ENCODE measurements at places on chromosomes 4 and X. TPM values are rescaled to one million over a fixed set of nuclear protein-coding genes. Genes with fewer than 3 reads are reported as not detected.

The WDFY3 gene
- 112 TPM for total RNA-seq

DNA sequence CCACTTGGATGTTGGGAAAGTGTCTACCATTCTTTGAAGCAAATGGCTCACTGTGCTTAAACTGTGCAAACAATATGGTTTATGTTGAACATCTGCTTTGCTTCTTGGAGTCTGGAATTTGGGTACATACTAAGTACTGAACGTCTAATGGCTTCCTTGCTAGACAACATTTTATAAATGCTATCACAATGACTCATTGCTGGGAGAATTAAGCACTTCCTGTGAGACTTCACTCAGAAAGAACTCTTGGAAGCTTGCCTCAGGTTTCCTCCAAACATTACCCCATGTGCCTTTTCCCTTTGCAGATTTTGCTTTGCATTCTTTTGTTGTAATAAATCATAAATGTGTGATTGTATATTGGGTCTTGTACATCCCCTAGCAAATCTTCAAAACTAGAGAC is 139.7 kb downstream of the PACRGL start:
- DNase-seq: no peak

GRCh38 chr4:186132577-186133242 is 28.2 kb downstream of the FAM149A start:
- peak; percentile 32 for DNase-seq

The VCX2 gene
- total RNA-seq: not detected

DNA sequence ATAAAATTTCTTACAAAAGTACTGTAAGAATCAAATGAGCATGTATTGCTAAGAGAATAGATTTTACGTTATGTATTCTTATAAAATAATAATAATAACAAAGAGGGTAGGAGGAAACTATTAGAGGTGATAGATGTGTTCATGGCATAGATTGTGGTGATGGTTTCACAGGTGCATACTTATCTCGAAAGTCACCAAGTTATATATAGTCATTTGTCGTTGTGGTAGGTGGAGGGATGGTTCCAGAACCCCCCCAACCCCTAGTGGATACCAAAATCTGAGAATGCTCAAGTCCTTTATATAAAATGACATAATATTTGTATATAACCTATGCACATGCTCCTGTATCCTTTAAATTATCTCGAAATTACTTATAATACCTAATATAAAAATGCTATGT is 36.7 kb upstream of the H2AZ1 start:
- DNase-seq: no peak

The TAF7L gene
- total RNA-seq: 0.82 TPM

- no peak for DNase-seq
Measured at GRCh38 chrX:120306630-120307029, 4.6 kb downstream of the TMEM255A start.

- DNase-seq: peak; percentile 77
Measured at GRCh38 chr4:123398066-123398852, 1.7 kb downstream of the SPRY1 start.

GRCh38 chr4:99625369-99625768 is 32.3 kb downstream of the C4orf54 start:
- DNase-seq: no peak

The HERC3 gene
- 51.9 TPM for total RNA-seq

DNA sequence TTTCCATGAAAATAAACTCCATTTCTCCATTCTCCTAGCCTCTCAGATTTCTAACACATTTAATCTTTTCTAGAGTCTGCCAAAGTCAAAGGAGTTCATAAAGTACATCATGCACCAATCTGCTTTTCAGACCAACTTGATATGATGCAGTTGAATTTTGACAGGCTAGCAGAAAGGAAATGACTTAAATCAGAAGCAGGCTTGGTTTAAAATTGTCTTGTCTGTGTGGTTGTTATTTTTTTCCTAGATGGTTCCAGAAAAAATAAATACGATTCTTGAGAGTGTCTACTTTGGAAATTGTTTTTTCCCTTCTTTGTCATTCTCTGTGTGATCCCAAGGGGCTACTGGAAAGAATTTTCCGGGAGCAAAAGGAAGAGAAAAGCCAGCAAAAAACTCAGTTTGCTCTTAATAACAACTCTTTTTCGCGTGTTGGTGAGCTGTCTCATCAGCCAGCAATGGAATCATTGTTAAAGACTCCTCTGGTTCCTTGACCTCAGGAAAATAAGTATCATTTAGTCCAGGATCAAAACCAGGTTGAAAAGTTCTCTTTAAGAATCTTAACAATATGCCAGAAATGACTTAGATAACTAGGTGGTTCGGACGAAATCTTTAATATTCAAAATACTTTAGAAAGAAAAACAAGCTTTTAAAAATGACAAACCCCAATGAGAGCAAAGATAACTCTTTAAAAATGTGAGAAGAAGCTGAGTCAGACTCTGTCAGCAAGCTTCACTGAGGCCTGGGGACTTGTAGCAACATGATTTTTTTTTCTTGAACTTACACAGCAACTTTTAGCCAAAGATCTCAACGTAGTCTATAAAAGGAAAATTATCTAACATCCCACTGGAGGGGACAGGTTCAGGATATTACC is 49.7 kb upstream of the GAB1 start:
- DNase-seq: peak; percentile 61

DNA sequence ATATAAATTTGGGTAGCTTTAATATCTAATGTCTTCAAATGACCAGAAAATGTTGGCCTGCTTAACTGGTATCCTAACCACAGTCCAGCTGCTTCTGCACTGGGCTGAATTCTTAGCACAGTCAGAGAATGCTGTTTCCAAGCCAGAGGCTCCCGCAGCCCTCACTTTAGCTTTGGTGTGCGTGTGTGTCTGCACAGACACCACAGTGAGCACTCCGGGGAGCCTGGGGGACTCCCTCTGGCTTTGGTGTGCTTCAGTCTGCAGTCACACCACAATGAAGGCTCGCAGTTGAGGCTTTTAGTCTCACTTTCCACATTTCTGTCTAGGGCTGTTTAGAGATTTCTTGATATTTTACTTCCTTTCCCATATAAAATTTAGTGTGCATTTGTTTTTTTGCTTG is 53.6 kb downstream of the APOO start:
- DNase-seq: no peak

The CT47B1 gene
- not detected for total RNA-seq

The DSPP gene
- not detected for total RNA-seq

GRCh38 chr4:177251237-177251636 is 58.4 kb upstream of the NEIL3 start:
- no peak for DNase-seq

The RRAGB gene
- 28.4 TPM for total RNA-seq

- no peak for DNase-seq
Measured at GRCh38 chr4:130028552-130028951, 932.6 kb downstream of the C4orf33 start.

The NUP62CL gene
- total RNA-seq: 1.1 TPM

DNA sequence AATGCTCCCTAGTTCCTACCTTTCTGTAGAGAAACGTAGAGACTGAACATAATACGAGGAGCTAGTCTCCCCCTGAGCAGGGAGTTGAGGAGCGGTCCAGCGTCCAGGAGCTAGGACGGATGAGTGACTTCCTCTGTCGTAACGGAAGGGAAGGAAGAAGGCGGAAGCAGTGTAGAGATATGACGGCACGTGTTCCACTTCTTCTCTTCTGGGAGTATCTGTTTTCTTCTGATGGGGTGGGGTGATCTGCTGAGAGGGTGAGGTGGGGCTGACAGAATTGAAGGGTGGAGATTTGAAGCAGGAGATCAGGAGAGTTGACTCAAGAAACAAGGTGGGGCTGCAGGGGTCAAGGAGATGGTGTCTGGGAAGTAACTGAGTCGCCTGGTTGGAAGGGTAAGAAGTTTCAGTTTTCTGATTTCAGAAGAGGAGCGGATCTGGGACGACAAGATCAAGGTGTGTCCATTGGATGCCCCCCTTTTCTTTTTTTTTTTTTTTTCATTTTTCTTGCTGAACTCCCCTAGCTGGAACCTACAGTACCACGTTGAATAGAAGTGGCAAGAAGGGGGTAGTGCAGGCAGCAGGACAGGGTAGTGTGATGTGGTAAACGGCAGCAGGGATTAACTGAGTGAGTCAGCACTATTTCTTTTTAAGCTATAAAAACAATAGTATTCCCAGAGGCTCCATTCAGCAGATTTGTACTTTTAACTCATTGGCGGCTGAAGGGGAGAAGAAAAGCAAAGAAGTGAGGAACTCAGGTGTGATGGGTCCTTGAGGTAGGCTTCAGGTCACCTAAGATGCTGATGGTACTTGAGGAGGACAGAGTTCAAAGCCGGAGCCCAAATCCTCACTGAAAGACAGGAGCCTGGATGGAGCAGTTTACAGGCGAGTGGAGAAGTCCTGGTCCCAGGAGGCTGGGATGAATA is 50.8 kb upstream of the SETD7 start:
- DNase-seq: no peak

DNA sequence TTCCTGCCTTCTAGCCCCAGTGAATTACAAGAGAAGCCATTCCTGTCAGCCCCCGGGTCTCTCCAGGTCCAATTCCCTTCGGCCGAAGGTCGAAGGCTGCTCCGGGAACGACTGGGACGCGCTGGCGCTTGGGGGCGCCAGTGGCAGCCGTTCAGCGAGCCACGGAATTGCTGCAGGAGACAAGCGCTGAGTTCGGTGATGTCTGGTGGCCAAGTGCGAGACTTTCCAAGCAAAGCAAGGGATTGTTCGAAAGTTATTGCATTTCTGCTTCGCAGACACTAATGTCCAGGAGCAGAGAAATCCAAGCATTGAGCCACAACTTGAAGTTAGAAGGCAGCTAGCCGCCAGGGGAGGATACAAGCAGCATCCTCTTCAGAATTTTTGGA is 1.1 kb upstream of the DKK2 start:
- DNase-seq: peak; percentile 71

- no peak for DNase-seq
Measured at GRCh38 chr4:154366956-154367355, 124.6 kb downstream of the DCHS2 start.

- DNase-seq: peak; percentile 62
Measured at GRCh38 chr4:24473309-24473721, 111.0 kb downstream of the DHX15 start.

DNA sequence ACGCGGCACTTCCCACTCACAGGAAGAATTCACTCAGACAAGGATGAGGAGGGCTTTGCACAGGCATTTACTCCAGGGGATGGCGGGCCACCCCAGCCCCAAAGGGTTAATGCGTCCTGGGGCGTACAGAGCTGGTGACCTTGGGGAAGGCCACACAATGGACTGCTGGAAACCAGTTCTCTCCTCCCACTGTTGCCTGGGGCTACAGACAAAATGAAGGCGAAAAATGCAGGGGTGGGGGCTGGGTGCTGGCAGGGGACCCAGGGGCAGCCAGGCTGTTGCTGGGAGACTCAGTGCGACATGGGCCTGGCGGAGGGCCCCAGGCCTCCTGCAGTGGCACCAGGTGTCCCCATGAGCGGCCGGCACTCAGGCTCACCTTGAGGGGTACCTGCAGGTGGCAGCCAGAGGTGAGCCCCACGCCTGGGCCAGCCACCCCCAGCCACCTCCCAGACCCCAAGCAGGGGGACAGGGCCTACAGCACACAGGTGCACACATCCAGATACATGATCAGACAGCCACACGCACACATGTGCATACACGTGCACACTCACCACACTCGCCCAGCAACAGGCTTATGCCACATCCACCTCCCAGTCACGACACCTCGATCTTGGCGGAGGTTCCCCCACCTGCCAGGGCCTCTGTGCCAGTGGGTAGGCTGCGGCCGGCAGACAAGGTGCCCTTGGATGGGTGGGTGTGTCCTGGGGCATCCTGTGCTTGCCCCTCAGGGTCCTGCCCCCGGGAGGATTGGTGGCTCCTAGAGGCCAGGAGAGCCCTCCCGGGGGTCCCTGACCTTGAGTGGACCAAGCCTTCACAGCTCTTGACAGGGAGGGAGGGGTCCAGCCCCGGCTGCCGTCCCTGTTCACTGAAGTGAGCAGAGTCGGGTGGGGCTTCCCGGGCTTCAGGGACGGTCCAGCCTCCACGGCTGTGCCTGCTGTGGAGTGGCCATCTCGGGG is 13.1 kb downstream of the NAT8L start:
- no peak for DNase-seq

DNA sequence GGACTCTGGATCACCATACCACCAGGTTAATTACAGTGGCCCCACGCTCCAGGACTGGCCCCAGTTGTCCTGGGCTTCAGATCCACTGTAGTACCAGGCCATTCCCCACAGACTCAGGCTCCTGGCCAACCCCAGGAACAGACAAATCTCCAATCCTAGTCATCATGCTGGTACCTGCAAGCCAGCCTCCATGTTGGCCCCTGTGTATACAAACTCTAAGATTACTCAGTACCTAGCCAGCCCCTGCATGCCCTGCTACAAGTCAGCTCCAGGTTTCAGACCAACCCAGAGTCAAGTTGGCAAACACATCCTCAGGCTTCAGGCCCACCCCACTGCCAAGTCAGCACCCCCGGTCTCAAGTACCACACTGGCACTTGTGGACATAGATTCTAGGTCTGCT is 85.9 kb downstream of the KLF8 start:
- DNase-seq: no peak

DNA sequence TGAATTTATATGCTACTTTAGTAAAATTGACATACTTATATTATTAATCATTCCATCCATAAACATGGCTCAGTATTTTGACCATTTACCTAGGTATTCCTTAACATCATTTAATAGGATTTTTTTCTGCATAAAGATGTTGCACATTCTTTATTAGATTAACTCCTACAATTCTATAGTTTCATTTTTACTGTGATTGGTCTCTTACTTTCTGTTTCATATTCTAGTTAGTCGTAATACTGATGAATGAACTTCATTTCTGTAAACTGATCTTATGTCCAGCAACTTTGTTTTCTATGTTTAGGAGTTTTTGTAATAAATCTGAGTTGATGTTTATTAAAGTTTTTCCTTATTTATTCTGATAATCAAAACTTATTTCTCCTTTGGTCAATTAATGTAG is 278.2 kb upstream of the CXXC4 start:
- no peak for DNase-seq

- DNase-seq: peak; percentile 11
Measured at GRCh38 chr4:34466411-34466810, 1777.9 kb downstream of the ARAP2 start.

GRCh38 chr4:16082426-16083240 is 1.2 kb downstream of the PROM1 start:
- peak; percentile 88 for DNase-seq

DNA sequence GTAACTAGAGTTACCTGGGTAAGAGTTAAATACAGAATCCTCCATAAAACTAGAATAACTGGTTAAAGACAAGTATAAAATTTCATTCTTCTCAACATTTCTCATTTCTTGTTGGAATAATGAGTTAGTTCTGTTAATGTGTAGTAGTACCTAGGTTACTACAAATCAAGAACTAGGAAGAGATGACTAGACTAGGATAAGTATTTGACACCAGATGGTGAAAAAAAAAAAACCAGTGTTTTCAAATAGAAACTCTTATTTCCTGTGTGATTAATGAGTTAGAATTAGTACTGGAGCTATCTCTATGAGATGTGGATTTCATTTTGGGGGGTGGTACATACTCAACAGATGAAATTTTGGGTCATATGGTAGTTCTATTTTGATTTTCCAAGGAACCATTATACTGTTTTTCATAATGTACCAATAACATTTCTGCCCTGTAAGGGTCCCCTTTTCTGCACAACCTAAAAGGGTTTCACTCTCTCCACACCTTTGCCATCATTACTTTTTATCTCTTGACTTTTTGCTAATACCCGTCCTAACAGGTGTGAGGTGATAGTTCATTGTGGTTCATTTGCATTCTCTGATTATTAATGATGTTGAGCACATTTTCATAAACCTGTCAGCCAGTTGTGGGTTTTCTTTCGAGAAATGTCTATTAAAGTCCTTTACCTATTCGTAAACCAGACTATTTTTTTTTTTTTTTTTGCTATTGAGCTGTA is 1.7 kb upstream of the VCX start:
- no peak for DNase-seq

- DNase-seq: peak; percentile 40
Measured at GRCh38 chr4:124631760-124632159, 80.8 kb downstream of the ANKRD50 start.
